ENCODE measurements at places on chromosomes 11 and 22.
A peak's percentile ranks its signal among the peaks of the same experiment; 100 is the strongest.

DNA sequence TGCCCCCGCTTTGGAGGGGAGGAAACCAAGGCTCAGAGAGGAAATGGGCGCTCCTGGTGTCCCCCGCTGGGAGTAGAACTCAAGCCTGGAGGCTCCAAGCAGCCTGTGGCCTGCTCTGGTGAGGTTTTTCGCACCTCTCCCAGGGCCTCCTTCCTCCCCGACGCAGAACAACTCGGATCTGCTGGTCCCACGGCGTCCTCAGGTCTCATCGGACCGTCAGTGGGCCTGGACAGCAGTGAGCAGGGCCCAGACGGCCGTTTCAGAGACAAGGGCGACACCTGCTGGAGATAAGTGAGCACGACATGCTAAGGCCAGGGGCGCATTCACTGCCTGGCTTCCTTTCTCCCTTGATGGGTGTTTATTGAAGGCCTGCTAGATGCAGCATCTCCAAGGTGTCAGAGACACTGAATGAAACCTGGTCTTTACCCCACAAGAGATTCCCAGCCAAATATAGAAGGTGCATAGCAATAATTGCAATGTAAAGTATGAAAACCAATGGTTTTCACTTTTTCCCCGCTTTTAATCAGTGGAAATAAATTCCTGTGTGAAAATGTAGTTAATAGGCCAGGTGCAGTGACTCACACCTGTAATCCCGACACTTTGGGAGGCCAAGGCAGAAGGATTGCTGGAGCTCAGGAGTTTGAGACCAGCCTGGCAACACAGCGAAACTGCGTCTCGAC, 26.9 kb upstream of the CD82 start:
- DNase-seq, result peak; percentile 68

GRCh38 chr11:110467556-110467955, 37.8 kb downstream of the FDX1 start:
- DNase-seq, result no peak

- no peak for DNase-seq
Observed at GRCh38 chr11:115759622-115760460, 255.6 kb upstream of the CADM1 start.

- DNase-seq, result peak; percentile 39
Observed at GRCh38 chr22:19632668-19633148, 81.6 kb upstream of the SEPTIN5 start.

- DNase-seq, result no peak
Observed at GRCh38 chr11:68912254-68912653, 8.6 kb downstream of the IGHMBP2 start.

DNA sequence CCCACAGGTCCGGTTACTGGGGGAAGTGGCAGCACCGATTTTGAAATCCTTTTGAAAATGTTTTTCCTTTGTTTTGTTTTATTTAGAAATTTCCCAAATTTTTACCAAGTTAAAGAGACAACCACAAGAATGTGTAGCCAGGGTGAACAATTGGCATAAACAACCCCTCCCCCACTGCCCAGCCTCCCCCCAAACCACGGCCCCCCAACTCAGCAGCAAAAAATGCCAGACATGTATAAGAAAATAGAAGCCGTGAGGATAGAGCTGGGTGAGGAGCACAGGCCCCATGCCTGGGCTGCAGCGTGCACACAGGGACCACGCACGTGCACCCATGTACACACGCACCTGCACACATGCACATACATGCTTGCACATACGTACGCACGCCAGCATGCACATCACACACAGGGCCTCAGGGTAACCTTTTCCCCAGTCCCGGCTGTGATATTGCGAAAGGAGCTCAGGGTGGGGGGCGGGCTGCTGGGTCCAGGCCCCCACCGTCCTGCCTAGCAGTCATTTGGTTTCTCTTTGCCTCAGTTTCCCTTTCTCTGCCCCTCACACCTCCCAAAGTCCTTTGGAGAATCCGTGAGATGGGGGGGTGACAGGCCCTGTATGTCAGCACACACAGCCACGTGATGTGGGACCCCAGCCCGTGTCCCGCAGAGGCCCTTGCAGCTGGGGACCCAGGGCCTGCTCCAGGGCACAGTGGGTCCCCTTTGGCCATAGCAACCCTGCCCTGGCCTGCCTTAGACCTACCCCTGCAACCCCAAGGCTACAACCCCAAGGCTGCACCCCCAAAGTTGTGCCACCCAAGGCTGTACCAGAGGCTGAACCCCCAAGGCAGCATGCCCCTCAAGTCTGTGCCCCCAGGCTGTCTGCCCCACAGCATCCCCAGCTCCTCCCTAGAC, 42.9 kb downstream of the IGF2 start:
- DNase-seq, result no peak

GRCh38 chr22:48278620-48279460, 1516.4 kb downstream of the TBC1D22A start:
- DNase-seq, result no peak

GRCh38 chr11:61684870-61685616, 4.9 kb downstream of the DAGLA start:
- no peak for DNase-seq

GRCh38 chr22:29275167-29275566, 7.1 kb downstream of the EWSR1 start:
- no peak for DNase-seq

DNA sequence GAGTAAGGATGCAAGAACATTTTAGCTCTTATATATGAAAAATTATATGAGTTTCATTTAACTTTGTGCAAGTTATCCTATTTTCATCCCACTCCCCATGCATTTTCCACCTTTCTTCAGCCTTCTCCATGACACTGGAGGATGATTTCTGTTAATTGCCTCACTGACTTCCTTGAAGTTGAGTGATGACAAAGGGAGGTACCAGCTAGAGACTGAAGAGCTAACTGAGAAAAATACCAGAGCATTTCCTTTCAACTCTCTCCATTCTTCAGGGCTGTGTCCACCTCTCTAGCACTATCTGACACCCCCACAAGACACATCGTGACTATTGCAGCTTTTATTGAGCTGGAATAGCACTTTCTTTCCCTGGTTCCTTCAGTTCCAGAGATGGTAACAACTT, 711.6 kb upstream of the LRRC4C start:
- no peak for DNase-seq

GRCh38 chr11:65109231-65110198, 2.2 kb upstream of the TM7SF2 start:
- DNase-seq, result no peak

GRCh38 chr22:31103899-31104694, 3.3 kb downstream of the SELENOM start:
- DNase-seq, result no peak

DNA sequence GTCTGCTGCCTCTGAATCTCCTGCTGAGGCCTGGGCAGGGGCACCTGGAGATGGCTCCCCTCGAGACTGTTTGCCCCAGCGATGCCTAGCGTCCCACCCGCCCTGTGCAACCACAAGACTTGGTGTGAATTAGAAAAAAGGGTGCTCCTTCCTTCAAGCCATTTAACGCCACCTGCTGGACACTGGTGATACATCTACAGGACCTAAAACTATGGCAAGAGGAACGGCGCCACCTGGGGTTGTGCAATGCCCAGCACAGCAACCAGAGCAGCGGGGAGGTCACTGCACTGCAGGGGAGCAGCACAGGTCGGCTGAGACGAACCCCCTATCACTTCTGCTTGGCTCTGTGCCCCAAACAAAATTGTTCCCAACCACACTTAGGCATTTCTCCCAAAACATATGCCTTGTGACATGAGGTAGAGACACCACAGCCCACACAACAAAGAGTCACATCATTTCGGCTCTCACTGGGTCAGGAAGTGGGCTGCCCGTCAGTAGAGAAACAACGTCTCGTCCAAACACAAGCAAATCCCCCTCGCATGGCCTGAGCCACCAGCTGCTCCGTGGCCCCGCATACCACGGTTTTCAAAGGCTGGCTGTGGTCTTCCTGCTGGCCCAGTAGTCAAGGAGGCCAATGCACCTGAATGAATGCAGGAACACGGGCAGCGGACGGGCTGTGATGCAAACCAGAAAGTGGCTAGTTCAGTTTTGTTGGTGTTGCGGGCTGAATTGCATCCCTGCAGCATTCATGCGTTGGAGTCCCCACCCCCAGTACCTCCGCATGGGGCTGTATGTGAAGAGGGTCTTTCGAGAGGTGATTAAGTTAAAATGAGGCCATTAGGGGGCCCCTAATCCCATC, 171.9 kb downstream of the SHANK2 start:
- peak; percentile 77 for DNase-seq

DNA sequence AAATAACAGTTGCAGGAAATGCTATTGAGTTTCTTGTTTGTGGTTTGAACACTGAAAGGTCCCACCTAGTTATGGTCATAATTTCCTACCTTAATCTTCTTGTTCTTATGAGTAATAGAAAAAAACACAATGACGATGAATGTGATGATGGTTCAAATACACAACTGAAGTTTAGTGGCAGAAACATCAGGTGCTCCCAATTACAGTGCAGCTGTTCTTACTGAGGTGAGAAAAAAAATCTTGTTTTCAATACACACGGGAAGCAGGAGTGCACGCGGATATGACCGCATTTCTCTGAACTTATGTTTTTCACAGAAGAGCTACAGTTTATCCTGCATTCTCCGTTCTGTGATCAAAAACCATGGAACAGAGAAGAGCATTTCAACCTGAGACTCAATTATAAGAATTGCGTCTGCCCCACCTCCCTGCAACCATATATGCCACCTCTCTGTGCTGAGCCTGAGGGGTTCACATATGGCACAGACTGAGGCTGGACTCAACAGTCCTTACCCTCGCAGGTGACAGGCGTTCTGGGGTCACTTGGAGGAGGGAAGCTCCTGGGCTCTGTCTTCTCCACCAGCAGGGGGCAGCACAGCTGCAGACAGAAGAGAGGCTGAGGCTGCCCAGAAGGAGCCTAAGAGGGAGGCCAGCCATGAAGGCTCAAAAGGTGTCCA, 99.7 kb upstream of the IGLL5 start:
- DNase-seq, result peak; percentile 23

DNA sequence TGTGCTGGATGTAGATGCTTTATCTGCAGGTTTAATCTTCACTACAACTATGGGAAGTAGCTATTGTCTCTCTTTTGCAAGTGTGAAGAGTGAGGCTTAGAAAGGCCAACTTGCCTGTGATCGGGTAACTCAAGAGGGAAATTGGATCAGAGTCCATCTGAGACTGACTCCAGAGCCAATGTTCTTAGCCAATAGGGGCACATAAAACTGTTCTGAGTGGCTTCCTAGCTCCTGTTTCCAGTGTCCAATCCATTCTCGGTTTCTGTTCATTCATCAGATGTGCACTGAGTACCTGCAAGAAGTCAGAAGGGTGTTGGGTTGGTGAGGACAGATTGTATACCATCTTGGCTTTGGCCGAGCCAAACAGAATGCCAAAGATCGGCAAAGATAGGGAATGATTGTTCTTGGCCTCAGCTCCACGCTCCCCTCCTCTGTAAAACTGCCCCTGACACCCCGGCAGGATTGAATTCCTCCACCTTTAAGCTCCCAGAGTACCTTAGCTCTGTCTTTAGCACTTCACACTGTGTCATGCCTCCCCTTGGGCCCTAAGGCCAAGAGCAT, 100.0 kb downstream of the PTPRJ start:
- no peak for DNase-seq

GRCh38 chr11:83600661-83601060, 314.5 kb upstream of the CCDC90B start:
- no peak for DNase-seq
